SW 1271 (cell line): ENCODE measurements at places on chromosomes 6 and 20.

- DNase-seq: no peak
Observed at GRCh38 chr6:84017709-84018452, 15.7 kb upstream of the MRAP2 start.

DNA sequence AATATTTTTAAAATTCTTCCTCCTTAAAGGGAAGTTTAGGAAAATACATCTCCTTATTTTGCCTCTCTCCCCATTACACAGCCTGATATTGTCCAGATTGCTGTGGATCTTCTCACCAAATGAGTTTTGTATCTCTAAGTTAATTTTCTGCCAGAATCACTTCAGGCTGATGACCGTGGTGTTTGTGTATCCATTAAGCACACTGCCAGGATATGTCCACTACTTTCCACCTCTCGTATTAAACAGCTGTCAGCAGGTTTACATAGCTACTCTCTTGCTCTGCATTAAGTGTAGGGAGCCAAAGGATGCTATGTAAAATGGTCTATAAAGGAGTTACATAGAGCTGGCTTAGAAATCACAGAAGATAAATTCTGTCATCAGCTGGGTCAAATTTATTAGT lies 201.1 kb downstream of the ZFAND3 start:
- no peak for DNase-seq

DNA sequence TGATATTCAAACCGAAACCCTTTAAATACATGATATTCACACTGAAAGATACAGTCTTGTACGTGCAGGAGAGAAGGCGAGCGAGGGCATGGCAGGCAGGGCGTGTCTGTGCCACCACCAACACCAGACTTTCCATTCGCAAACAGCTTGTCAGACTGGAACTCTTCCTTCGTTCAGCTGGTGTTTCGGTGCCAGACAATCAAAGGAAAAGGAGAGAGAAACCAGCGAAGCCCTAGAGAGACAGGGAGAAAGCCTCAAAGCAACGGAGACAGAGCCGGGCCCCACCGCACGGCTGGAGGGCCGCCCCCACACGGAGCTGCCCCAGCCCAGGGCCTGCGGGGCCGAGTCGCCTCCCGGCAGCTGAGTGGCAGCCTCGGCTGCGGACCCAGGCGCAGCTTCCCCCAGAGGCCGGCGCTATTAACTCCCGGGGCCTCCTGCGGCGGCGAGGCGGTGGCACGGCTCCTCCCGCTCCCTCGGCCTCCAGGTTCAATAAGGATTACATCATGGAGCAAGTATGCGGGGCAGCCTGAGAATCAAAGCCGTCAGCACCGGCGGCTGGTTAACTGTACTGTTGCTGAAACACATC lies 32.1 kb upstream of the NR2E1 start:
- no peak for DNase-seq

DNA sequence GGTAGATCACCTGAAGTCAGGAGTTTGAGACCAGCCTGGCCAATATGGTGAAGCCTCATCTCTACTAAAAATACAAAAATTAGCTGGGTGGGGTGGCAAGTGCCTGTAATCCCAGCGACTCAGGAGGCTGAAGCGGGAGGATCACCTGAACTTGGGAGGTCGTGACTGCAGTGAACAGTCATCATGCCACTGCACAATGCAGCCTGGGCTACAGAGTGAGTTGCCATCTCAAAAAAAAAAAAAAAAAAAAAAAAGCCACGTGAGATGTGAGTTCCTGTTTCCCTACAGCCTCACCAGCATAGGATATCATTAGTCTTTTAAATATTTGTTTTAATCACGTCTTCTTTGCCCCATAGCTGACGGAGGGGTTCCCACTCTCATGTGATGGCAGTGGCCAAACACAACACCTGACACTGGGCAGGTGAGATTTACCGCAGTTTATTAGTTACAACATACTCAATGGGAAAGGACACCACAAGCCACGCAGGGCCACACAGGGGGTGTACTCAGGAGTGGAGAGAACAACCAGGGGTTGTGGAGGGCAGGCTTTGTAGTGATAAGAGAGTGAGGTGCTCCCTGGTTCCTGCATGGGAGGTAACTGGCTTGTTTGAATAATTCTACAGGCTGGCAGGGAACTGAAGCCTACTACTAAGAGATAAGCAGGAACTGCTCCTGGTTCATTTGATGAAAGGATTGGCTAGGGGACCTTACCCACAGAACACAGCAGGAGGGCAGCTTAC lies 4.6 kb upstream of the LZTS3 start:
- no peak for DNase-seq

DNA sequence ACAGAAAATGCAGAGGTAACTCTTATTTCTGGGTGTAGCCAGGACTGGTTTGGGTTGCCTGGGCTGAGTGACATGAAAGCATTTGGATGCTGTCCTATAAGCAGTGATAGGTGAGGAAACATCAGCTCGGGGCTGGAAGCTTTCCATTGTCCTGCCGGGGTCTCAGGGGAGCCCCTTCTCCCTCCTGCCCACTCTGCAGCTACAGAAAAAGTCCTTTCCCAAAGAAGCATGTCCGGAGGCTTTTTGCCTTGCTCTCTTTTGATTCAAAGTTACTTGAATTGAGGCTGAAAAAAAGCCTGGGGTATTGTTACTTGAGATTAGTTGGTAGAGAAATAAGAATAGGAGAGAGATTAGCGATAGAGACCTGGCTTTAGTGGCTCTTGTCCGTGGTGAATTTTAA lies 90.7 kb upstream of the ZNFX1 start:
- no peak for DNase-seq

DNA sequence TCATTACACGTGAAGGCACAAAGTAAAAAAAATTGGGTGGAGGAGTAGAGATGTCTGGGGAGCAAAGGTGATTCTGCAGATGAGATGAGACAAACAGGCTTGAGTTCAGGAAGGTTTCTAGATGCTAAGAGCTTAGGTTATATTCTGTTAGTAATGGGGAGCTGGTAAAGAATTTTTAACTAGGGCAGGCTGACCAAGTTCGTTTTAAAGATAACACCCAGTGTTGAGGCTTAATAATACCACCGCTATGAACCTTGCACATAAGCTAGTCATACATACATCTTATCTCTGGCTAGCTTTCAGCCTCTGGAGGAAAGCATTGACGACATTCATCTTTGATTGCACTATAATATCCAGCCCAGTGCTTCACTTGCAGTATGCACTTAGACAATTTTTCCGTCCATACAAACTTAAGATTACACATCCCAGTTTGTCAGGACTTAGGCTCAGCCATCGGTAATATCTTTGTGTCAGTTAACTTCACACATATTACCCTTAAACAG lies 12.1 kb downstream of the NHSL1 start:
- no peak for DNase-seq
